ENCODE measurements at places on chromosomes 2 and 18.

GRCh38 chr18:3493501-3494244, 43.7 kb downstream of the TGIF1 start:
- no peak for ATAC-seq

- no peak for ATAC-seq
These were observed 204.6 kb downstream of the RAB3GAP1 start for GRCh38 chr2:135256531-135257260.

DNA sequence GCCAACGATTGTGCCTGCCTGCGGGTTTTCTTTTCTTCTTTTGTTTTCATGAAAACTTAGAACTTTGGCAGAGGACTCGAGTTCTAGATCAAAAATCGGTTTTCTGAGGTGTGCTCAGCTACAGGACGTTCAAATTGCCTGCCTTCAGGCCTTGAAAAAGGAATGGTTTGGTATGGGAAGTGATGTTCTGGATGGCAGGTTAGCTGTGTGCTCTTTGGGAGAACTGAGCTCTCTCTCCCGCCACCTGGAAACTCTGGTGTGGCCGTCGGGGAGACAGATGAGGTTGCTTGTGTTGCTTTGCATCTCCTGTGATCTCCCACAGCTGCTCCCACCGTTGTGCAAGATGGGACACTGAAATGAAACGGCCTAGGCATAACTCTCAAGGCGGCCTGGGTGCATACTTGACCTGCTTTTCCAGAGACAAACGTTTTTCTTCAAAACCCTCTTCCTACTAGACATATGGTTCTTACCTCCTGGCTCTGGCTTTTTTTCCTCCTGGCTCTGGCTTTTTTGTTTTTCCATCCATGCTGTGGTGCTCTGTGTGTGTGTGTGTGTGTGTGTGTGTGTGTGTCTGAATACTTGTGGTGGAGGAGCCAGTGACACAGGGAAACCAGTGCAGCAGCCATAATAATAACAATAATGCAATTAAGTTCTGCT, 2.0 kb downstream of the FMNL2 start:
- no peak for ATAC-seq

- no peak for ATAC-seq
These were observed 98.1 kb downstream of the SOS1 start for GRCh38 chr2:39022642-39023235.
